ENCODE measurements at places on chromosomes 5 and 9.

- DNase-seq, result no peak
Observed at GRCh38 chr5:177444106-177445051, 2.2 kb upstream of the PRR7 start.

- DNase-seq, result no peak
Observed at GRCh38 chr5:93192087-93192486, 388.9 kb downstream of the NR2F1-AS1 start.

DNA sequence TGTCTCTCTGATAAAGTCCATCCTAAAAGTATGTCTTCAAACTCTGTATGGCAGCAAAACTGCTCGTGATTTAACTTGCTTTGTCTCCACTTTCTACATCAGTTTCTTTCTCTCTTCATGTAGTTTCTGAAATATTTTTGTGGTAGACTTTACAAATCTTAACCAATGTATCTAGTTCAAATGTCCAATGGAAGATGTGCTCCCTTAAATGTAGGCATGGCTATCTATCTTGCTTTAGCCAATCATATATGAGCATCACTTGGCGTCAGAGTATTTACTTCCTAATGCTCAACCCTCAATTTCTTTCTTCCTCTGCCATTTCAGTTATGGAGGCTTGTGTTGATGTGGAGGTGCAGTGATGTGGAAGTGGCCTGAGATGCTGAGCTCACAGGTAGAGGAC, 206.1 kb upstream of the ZNF608 start:
- DNase-seq, result no peak

DNA sequence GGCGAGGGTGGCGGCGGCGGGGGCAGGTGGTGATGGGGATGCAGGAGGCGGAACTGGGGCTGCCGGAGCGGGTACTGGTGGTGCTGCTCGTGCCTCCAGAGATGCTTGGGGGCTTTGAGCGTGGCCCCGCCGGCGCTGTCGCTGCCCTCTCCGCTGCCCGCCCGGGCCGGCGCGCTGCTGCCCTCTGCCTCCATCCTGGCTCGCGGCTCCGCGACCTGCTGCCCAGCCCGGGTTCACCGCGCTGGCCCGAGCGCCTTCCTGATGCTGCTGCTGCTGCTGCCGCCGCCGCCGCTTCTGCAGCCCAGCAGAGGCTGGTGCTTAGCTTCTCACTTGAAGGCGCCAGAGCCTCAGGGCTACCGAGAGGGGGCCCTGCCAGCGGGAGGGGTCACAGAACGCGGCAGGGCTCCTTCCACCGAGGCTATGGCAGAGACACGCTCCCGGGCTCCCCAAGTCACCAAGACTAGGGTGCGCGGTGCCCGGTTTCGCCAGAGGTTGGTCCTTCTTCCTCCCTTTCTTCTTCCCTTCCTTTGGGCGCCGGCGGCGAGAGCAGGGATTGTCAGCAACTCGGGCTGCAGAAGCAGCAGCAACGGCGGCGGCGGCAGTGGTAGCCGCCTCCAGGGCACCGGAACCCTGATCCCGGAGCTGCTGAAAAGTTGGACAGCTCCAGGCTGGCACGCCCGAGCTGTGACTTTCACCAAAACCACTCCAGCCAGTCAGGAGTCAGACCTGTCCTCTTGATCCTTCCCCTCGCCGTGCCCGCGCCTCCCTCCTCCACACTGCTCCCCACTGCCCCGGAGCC, at the start of gene PDE4D:
TSS of gene PDE4D (minus strand) at position 298 of the 799 bp plus-strand sequence.
- peak; percentile 54 for DNase-seq

GRCh38 chr9:132663117-132663516, 6.7 kb downstream of the DDX31 start:
- no peak for DNase-seq

- no peak for DNase-seq
Observed at GRCh38 chr9:129547869-129548570, 72.9 kb downstream of the C9orf50 start.

DNA sequence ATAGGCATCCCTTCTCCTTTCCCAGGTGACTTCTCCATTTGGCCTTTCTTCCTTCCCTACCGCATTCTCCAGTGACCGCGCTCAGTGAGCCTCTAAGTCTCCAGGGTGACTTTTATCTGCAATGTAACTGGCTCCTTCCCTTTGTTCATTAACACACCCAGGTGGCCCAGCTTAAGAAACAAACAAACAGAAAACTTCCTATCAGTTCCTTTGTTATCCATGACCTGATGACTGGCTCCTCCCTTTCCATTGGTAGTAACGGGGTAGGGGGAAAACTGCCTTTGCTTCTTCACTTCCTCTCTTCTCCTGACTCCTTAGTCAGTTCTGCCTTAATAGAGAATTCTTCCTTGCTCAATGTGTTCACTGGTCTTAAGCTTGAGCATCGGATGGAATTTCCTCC, 7.0 kb upstream of the SH3GL2 start:
- no peak for DNase-seq

- peak; percentile 13 for DNase-seq
Observed at GRCh38 chr9:90517103-90517502, 125.5 kb downstream of the DIRAS2 start.

- no peak for DNase-seq
Observed at GRCh38 chr5:173712609-173713175, 96.2 kb upstream of the BOD1 start.

GRCh38 chr9:83656032-83656680, 33.2 kb downstream of the IDNK start:
- no peak for DNase-seq

- no peak for DNase-seq
Observed at GRCh38 chr5:119316906-119317305, 38.9 kb upstream of the TNFAIP8 start.

DNA sequence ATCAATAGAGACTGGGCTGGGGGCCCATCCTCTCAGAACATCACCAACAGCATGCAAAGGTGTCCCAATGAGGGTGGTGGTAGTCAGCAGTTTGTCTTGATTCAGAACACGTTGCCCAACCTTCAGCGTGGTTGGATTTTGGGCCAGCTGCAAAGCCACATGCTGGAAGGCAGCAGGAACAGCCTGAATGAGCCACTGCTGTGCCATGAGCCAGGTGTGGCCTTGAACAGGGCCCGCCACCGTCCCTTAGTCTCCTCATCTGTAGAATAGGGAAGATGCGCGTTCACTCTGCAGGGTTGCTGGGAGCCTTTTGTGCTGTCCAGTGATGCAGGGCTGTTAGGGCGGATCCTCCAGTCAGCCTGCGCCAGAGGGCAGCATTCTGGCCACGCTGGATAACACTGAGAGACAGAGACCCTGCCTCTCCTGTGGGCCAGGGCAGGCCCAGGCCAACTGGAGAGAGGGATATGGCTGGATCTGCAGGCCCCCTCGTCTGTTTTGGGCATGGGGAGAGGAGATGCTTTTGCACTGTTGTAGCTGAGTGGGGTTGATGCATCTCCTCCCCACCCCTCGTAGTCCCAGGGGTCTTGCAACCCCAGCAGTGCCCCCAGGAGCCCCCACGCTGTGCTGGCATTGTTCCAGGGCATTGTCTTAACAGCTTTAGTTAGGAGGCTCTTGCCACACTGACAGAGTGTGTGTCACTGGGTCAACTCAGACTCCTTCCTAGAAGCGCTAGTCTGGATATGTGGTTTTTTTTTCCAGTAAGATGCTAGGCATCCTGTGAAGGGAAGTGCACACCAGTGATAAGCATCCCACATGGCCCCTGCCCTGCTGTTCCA, 42.1 kb downstream of the SLC46A2 start:
- no peak for DNase-seq

GRCh38 chr9:116288658-116289057, 135.1 kb downstream of the PAPPA start:
- DNase-seq, result no peak

DNA sequence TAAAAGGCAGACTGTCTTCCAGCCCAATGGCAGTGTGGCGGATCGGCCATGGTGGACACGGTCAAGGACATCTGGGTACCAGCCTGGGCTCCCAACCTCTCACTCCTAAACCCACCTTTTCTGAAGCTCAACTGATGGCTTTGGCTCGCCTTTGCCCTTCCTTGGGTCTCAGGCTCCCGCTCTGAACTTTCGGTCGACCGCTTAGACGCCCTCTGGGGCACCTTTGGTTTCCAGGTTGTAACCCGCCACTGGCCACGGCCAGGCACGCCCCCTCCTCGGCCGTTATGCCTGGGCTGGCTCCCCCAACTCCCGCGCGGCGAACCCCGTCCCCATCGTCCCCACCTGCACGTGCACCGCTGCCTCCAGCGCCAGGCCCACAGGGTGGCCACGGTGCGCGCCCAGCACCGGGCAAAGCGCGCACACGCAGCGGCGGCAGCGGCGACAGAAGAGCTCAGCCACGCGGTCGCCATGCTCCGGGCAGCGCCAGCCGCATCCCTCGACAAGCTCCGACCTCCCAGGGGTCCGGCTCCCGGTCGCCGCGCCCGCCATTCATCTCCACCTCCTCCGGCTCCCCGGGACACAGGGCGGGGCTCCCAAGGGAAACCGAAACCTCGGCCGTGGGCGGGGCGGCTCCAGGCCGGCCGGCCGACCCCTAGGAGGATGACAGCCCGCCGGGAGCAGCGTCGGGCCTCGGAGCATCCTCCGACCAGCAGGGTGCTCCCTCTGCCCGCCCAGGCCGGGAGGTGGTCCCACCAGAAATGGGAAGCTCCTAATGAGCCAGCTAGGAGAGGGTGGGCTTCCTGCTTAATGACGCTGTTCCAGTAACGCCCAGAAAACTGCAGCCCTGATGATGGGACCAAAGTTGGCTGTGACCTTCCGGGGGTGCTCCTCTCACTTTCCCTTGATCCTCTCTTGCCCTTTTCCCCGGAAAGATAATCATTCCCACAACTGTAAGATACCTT, at the start of gene TRIM14:
TSS of gene TRIM14 (minus strand) at position 583 of the 962 bp plus-strand sequence. CDS start at position 549, 34 bp downstream.
- DNase-seq, result peak; percentile 18

DNA sequence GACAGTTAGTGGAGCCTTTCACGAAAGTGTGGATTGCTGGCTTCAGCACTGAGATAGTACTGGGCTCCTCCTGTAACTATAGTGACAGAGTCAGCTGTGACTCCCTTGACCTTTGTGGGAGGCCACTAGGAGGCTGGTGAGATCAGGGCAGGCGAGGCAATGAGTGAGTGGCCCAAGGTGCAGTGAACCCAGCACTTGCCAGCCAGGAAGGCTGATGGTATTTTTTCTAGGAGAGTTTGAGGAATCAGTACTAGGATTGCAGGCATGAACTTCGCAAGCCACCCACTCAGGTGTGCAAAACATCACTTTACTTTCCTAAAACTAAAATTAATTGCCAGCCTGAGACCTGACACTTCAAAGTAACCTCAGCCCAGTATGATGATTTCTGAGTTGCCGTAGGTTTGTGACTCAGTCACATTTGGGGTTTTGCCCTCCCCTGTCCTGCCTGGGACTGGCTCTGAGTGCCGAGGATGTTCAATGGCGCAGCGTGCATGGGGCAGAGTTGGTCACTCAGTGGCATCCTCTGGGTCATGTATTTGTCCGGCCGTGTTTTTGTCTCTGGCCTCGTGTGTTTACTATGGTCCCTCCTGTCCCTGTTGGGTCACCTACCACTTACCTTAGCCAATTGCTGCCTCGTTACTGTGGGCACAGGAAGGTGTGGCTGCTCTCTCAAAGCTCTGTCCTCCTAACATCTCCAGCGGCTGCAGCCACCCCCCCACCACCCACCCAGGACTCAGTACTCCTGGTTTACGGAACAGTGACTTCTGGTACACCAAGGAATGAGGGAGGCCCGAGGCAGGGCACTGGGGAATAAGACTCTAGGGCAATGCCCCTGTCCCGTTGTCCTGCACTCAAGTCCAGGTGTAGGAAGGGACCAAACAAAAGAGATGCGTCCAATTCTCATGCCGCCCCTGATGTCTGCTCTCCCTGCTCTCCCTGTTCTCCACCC, 67.2 kb downstream of the IL31RA start:
- no peak for DNase-seq

DNA sequence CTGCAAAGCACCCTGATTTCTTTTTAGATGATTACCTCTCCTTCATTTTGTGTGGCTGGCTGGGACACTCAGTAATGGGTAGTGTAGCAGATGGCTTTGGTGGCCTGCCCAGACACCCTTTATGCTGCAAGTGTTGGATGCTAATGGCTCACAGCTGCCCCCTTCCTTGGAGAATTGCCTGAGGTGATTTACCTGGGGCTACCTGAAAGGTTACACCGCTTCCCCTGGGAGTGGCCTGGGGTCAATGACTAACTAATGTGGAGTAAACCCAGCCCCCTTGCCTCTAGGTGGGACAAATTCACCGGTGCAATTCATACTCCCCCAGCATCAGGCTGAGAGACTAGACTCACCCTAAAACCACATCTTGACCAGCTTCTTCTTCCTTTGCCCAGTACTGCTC, 23.5 kb upstream of the HAND1 start:
- no peak for DNase-seq

DNA sequence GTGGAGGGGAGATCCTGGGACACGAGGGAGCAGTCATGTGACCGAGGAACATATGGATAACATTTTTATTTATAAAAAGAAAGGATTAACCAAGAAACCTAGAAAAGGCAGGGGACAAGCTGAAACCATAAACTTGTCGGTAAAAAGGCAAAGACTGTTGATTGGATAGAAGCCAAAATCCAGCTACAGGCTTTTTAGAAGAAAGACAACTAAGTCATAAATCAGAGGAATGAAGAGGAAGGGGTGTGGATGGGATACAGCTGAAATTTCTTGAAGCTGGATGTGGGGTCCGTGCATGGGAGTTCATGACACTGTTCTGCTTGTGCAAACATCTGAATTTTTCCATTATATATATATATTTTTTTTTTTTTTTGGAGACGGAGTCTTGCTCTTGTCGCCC, 110.7 kb upstream of the PHYKPL start:
- peak; percentile 39 for DNase-seq

- no peak for DNase-seq
Observed at GRCh38 chr9:34574571-34574970, 15.0 kb downstream of the CNTFR start.

GRCh38 chr9:21542787-21543186, 60.7 kb upstream of the IFNE start:
- DNase-seq, result no peak

DNA sequence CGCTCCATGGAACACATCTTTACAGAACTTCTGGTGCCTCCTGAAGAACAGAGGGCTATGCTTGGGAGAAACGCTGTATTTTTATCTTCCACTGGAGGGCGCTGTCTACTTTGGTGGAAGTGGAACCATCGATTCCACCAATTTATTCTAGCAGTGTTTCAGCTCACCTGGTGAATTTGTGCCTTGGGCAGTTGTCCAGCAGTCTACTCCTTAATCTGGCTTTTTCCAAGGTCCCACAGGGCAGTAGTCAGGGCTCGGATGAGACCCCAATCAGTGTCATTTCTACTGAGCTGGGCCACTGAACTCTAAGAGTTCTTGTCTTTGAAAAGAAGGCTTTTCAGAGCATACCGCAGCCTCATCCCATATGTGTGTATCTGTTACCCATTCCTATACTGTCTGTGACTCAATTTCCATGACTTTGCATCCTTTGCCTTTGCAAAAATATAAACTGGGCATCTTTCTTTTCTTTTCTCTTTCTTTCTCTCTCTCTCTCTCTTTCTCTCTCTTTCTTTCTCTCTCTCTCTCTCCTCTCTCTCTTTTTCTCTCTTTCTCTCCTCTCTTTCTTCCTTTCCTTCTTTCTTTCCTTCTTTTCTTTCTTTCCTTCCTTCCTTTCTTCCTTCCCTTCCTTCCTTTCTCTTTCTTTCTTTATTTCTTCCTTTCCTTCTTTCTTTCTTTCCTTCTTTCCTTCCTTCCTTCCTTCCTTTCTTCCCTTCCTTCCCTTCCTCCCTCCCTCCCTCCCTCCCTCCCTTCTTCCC, 138.4 kb upstream of the ZNF618 start:
- peak; percentile 58 for DNase-seq
